ENCODE measurements at places on chromosomes 2 and 18.

DNA sequence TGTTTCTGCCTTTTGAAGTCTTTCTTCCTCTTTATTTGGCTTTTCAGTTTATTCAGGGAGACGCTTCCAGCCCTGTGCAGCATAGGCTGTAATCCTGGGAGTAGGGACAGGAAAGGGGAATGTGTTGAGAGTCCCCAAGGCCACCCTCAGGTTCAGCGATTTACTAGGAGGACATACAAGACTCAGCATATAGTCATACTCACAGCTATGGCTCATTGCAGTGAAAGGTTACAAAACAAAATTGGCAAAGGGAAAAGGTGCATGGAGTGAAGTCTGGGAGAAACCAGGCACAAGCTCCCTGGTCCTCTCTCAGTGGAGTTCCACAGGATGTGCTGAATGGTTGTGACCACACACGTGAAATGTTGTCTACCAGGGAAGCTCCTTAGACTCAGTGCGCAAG, 49.6 kb upstream of the ZNF638 start:
- DNase-seq, result no peak

GRCh38 chr2:242054406-242054805, 184.9 kb downstream of the RTP5 start:
- no peak for DNase-seq

- no peak for DNase-seq
Observed at GRCh38 chr2:46306330-46306751, 9.1 kb downstream of the EPAS1 start.

DNA sequence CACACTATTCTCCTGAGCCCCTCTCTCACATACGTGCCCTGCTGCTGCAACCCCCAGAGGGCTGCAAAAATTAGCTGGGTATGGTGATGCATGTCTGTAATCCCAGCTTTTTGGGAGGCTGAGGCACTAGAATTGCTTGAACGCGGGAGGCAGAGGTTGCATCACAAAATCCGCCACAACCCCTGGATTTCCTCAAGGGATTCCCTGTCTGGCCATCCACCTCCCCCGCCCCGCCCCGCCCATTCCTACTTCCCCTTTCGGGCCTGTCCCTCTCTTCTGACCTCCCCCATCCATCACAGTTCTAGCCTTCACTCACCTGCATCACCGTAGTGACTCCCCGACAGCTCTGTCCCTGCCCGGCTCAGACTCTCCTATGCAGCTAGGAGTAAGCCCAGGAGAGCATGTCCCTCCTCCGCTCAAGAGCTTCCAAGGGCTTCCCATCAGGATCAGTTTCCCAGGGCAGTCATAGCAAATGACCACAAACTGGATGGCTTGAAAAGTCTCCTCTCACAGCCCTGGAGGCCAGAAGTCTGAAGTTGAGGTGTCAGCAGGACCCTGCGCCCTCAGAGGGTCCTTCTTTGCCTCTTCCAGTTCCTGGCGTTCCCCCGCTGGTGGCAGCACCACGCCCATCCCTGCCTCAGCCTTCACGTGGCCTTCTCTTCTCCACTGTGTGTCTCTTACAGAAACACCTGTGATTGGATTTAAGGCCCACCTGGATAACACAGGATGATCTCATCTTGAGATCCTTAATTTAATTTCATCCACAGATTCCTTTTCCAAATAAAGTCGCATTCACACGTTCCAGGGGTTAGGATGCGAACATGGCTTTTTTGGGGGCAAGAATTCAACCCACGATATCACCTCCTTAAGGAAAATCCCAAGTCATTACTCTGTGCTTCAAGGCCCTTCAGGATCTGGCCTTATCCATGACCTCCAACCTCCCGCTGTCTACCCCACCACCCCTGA, 58.5 kb downstream of the HS1BP3 start:
- no peak for DNase-seq

DNA sequence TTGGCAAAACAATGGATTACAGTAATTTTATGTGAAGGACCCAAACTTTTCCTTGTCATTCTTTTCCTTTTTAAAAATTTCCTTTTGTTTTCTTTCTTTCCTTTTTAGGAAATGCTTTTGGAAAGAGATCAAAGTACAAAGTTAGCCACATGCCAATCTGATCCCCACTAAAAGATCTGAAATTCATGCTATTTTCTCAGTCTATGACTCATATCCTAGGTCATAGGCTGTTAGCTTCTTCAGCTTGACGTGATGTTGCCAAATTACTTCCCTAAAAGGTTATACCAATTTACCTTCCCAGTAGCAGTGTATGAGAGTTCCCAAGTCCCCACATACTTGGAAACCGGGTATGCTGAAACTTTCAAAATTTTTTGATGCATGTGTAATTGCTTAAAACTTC, 355.3 kb downstream of the INSIG2 start:
- DNase-seq, result no peak

DNA sequence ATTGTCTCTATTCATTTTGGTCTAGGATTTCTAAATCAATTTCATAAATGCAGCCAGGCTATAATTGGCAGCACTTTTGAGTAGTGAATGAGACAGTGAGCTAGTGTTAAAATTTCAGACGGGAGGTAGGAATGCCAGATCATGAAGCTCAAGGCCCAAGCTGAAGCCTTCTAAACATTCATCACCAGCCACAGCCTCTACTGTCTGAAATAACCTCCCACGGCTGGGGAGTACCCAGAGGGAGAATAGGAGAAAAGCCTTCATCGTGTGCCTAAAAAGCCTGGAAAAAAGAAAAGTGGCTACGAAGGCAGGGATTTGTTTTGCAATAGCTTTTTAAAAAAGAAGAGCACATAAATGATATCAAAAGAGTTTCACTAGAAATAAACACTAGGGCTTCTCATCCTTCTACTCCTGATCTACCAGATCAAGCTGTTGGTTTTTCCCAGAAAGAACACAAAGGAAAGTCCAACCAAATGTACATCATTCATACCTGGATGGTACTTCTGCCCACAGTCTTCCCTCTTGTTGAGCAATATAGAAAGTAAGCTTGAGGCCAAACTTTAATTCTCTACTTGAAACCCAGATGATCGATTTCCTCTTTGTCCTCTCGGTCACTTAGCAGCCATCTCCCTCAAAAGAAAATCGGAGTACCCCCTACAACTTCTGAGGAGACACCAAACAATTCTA, 48.1 kb upstream of the SLC39A10 start:
- DNase-seq, result no peak

DNA sequence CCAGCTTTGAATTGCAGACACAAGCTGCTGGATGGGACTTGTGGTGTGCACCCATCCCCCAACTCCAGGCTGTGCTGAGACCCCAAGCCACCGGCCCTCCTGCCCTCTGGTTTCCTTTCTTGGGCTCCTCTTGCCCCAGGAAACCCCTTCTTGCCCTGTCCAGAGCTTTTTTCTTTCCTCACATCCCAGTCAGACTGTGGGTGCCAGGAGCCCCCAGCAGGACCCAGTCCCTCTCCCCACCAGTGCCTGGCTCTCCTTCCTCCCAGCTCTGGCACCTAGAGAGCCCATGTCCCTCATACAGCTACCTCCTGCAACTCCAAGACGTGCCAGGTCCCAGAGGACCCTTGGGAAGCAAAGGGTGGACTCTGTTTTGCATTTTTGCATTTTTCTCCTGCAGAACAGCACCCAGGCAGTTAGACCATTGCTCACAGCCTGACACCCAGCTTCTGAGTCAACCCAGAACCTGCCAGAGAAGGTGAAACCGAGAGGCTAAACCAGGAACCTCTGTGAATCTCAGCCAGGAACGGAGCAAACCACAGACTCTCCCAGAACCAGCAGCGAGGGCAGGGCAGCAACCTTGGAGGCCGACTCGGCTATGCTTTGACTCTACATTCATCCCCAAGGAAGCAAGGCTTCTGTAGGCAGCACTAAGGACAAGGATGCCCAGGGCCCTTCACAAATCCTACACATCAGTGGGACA, 221.1 kb downstream of the ANAPC1 start:
- no peak for DNase-seq

DNA sequence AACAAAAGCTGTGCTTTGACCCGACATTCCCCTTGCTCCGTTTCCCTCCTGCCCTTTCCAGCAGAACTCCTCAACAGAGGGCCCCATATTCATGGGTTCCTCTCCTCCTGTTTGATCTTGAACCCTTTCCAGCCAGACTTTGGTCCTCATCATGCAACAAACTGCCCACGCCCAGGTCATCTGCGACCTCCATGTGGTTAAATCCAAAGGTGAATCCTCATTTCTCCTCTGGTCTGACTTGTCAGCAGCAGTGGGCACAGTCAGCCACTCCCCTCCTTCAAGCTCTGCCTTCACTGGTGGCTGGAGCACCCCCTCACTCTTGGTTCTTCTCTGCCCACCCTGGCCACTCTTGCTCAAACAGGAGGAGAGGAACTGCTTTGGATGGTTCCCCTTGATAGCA, 2.7 kb downstream of the HS1BP3 start:
- DNase-seq, result no peak

- DNase-seq, result no peak
Observed at GRCh38 chr18:60838677-60839076, 466.1 kb upstream of the MC4R start.

- DNase-seq, result peak; percentile 94
Observed at GRCh38 chr18:23259701-23260681, 124.7 kb downstream of the CABLES1 start.

DNA sequence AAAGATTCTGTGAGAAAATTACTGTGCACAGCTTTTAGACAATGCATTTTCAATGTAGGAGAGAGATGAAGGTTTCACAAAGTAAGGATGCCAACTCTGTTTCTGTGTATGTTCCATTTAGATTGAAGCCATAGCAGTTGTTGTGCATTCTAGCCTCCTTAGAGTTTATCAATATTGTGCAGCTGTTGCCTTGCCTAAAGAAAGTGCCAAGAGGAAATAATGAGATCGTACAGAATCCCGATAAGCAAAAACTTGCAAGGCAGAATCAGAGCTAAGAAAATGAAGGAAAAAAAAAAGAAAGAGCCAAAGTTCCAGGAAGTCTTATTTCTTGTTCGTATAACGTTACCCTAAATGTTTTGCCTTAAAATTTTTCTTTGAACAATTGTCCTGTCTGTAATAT, 965.0 kb downstream of the DCDC2C start:
- DNase-seq, result no peak

GRCh38 chr2:222318712-222319585, 20.2 kb upstream of the PAX3 start:
- DNase-seq, result peak; percentile 75

GRCh38 chr2:166106431-166107015, 21.3 kb downstream of the SCN1A start:
- DNase-seq, result no peak

DNA sequence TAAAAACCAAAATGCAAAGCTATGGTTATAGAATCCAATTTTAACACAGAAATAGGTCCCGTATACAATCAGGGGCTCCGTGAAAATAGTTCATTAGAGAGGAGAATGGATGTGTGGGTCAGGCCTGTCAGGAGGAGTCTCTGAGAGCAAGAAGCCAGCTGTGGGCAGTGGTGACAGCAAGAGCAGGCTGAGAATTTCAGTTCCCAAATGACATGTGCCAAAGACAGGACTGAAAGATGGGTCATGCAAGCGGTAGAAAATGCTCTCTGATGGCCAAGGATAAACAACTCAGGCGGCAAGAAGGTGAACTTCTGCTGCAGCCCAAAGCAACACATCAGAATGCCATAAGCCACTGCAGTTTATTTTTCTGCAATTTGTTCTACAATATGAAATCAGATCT, 100.4 kb downstream of the CCDC141 start:
- no peak for DNase-seq

DNA sequence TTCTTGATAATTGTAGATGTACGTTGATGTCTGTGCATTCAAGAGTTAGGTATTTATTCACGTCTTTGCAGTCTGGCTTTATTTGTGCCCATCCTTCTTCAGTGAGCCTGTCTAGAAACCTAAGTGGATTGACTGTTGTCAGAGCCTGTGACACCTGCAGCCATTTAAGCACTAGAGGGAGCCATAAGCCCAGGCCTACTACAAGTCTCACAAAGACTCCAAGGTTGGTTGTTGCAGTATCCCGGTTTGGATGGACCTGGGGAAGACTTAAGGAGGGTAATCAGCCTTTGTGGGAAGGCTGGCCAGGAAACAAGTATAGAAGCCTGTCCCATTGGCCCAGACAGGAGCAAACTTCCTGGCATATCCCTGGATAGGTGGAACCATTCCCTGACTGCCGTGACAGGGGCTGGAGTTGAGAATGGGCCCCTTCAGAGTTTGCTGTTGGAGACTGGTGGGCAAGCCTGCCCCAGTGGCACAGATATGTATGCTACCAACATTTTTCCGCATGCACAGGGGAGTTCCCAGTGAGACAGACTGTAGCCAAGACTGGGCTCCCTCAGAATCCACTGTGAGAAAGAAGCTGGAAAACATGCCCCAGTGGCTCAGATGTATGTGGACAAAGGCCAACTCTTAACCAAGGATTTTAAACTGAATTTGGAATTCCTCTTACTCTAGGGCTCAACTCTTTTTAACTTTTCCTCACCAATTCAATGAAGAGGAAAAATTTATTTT, 9.3 kb upstream of the LRRC30 start:
- no peak for DNase-seq

DNA sequence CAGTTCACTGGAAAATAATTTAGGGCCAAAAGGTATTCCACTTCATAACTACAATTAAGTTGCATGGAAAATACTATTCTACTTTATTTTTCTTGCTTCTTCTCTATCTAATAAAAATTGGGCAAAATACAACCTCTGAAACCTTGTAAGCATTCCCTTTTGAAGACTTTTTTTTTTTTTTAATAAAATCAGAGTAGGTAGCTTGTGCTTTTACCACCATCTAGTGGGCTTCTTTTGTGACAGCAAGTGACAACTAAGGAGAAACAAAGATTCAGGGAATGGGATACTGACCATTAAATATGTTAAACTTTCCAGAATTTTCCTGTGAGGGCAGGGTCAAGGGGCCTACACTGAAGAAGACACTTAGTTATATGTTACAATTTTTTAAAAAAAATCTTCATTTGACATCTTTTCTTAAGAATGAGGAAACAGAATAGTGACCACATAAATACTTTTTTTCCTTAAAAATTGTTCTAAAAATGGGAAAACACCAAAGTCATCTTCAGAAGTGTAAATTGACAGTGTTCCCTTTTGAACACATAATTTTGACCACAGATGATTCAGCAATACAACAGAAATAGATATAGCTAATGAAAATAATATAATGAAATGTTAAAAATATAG, 1183.2 kb upstream of the ACVR2A start:
- DNase-seq, result no peak

DNA sequence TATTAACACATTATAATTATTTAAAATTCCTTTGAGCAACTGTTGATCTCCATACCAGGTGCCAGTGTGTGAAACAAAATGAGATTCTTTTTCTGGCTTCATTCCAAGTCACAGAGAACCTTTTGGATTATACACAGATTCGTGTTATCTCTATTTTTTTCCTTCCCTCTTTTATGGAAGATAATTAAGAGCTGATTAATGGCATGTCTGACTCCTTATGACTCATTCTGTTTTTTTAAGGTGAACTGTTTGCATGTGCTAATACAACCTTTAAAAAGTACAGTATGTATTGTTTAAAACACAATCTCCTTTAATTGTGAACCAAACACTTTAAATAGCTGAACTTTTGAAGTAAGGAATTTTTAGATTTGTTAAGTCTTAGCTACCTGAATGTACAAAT, 39.3 kb downstream of the PELI1 start:
- no peak for DNase-seq

DNA sequence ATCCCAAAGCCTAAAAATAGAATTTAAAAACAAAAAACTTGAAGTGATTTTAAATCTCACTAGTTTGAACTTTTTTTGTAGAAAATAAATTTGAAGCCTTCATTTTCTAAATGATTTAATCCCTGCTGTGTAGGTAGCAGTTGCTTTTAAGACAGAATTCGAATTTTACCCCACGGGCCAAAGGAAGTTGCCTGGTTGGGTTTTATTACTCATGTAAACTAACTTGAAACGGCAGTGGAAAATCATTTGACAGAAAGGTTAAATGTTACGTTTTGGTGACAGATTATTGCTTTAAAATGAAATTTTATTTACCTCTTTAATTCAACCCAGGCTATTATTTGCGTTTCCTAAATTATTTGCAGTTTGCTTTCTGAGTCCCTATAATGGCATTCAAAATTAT, 2.0 kb downstream of the MAPRE2 start:
- no peak for DNase-seq
